AG10803 (cell line): ENCODE measurements at places on chromosomes 7 and 10.

DNA sequence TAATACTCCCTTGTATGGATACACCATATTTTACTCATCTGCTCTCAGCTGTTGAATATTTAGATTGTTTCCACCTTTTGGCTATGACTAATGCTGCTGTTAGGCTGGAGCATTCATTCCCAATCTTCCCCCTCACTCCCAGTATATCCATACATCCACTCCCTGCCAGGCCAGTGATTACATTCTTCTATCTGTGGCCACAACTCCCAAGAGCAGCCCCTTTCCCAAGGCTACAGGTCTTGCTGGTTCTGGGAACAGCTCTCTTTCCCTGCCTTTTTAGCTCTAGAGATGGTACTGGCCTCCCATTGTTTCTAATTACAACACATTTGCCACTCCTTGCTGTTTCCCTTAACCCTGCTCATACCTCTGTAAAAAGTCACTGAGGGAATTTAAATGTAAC is 28.2 kb downstream of the SFR1 start:
- DNase-seq, result no peak

- DNase-seq, result no peak
Observed at GRCh38 chr10:3195286-3195685, 22.7 kb upstream of the PITRM1 start.

DNA sequence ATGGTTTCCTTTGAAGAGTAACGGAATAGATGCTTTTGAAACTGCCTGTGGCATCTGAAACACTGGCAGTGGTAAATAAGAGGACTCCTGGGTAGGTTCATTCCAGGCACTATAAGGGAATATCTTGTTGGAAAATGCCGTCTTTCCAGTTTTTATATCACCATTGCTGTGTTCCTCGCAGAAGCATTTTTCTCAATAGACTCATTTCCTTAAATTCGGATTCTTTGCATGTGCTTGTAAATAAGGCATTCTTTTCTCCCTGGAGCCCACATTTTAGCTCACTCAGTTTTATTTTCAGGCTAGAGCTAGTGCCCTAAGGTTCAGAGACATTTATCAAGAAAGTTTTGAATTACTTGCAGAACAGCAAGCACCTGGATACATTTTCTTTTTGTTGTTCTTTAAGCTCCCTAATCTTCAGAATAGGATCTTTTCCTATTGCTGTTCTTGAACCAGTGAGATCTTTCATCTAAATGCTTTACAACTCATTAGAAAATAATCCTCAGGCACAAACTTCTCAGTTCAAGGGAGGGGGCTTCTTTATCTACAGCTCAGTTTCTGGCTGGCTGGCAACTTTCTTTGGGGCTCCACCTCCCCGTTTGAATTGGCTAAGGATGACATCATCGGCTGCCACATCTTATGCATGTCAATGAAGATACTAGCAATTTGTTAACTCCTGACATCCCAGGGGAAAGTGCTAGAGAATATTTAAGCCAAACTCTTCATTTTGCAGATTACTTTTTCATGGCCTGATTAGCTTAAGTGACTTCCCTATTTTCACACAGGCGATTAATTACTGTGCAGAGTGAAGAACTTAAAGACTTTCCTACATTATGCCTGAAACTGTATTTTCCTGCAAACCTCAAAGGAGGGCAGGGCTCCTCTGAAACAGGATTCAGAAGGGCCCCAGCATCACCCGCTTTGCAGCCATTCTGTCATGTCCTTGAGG is 133.7 kb upstream of the RSU1 start:
- peak; percentile 63 for DNase-seq

GRCh38 chr10:113336549-113337130 is 216.2 kb upstream of the HABP2 start:
- DNase-seq, result peak; percentile 22

DNA sequence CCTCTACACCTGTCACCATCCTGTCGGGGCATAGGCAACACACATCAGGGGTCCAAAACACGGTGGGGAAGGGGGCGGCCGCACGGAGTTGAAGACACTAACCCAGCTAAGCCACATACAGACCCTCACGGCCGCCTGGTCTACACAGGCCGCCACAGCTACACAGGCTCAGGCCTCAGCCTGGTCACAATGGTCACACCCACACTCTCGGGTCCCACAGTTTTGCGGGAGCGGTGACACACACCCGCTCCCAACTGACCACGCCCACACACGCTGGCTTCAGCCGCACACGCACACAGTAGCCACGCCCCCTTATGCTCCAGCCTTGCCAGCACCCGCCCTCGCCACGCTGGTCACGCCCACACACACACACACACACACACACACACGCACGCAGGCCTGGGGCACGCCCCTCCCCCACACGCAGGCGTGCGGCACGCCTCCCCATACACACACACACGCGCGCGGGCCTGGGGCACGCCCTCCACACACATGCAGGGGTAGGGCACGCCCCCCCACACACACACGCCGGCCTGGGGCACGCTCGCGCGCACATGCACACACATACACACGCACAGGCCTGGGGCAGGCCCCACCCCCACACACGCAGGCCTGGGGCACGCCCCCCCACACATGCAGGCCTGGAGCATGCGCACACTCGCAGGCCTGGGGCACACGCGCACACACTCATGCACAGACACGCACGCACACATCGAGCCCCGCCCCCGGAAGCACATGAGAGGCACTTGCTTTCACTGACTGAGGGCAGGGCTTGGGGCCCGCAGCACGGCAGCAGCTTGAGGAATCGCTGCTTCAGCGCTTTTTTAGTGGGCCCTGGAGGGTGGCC is 12.3 kb upstream of the OGA start:
- DNase-seq, result peak; percentile 91

GRCh38 chr10:57014758-57015157 is 653.7 kb upstream of the ZWINT start:
- no peak for DNase-seq

DNA sequence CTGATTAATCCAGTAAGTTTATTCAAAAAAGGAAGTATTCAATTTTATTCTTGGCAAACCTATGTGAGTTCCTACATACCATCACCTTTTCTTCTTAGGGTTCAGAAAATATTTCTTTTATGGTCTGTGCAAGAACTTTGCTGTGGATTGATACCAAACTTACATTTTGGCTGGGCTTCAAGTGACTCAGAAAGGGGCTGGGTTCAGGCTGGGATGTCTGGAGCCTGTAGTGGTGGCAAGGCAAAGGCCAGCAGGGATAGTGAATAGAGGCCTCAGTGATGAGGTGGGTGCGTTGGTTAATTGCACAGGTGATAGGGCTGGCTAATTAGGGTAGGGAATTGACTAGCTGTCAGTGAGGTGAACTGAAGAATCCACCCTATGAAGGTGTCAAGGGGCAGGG is 40.2 kb upstream of the ATXN7L1 start:
- peak; percentile 64 for DNase-seq

DNA sequence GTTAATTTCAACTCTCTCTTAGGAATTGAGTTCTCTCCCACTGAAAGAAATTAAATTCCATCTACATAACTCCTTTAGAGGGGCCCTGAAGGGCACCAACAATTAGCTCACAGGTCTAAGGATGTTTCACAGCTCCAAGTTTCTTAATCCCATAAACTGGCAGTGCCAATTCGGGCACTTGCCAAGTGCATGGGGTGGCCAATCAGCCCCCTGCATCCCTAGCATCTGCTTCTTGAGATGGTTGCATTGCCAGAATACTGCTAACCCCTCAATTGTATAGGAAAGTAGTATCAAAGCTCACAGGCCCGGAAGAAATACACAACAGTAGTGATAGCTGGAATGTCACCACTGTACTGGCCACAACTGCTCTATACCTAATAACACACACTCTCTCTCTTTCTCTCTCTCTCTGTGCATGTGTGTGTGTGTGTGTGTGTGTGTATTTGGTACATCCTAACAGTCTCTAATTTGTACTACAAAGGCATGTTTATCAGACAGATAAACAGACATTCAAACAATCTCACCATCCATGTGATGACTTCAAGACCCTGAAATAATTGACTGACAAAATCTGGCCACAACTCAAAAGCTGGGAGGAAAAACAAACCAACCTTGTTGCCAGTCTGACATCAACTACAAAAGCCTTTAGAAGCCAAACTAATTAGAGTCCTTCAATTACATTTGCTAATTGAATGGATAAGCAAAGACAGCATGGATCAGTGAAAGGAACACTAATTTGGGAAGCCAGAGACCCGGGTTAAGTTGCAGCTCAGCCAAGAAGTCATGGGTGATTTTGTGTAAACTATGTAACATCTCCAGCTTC is 27.8 kb downstream of the HIBADH start:
- no peak for DNase-seq

DNA sequence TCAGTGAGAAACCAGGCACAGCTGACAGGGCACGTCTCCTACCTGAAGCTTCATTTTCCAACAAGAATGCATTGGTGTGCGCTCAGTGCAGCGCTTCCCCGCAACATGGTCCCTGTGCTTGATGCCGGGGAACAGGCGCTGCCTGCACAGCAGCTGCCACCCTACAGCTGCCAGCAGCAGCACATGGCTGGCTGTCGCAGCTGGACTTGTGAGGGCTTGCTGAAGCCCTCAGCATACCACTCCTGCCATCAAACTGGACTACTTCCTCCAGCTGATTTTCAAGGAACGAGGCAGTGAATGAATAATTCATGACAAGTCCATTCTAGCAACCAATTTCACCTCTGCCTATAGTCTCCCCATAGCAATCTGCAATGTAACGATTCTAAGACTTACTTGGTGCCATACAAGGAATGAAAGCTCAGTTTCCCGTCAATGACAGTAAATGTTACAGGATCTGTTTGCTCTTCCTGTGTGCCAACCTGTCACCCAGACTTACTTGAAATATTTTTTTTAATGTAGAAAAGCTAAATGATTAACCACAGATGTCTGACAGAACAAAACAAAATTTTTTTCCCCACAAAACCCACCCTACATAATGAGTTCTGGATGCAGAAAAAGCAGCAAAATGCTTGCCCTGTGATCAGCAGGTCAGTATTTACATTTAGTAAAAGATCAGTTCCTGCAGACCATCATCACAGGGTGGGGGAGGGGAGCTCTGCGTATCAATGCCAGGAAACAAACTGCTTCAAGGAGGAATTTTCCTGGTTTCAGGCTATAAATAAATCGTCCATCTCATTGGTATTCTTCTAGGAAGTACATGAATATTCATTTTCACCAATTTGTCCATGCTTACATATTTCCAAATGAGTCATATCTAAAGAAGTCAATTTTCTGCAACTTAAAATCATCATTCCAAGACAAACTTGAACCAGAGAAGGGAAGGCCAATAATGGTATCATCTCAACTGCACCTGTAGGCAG is 140.6 kb downstream of the ALOX5 start:
- DNase-seq, result peak; percentile 45

DNA sequence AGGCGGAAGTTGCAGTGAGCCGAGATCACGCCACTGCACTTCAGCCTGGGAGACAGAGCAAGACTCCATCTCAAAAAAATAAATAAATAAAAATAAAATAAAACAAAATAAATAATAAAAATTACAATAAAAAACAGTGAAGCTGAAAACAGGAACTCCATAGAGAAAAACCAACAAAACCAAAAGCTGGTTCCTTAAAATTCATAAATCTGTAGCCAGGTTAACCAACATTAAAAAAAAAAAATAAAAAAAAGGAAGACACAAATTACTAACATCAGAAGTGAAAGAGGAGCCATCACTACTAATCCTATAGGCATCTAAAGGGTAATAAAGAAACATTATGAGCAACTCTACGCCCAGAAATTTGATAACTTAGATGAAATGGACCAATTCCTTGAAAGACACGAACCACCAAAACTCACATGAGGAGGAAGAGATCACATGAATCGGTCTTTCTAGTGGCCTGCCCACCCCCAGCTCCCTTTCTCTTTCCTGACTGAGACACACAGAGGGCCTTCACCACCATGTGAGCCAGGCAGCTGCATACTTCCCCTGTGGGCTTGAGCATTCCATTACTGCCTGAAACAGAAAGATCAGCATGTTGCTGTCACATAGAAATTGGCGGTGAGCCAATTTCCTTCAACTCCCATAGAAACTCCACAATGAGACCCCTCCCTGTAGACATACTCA is 208.7 kb downstream of the MAD1L1 start:
- DNase-seq, result no peak

DNA sequence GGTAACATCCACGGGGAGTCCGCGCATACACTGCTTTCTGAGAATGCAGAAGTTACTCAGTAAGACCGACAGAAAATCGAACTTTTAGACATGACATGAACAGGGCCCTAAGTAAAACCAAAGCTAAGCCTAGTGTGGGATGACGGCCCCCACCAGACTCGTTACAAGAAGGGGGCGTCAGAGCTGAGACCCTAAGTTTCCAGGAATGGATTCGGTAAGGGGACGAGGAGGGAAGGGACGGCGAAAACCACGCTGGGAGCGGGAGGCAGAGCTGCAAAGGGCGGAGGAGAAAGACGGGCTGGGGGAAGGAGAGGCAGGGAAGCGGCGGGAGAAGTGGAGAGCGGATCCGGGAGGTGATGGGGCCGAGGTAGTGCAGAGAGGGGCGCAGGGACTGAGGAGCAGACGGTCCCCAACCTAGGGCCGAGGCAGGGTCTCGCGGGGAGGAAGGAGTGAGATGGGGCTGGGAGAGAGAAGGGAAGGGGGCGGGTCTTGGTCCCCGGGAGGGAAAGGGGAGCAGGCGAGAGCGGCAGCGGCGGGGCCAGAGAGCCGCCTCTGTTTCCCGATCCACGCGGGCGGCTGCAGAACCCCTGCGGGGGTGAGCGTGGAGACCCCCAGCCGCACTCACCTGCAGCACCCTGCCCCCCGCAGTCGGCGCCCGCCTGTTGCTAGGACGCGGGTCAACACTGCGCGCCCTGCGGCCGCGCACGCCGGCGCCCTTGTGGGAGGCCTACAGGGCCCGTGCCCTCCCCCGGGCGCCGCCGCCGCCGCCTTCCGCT is 513 bp downstream of the ODAD2 start:
- peak; percentile 28 for DNase-seq

DNA sequence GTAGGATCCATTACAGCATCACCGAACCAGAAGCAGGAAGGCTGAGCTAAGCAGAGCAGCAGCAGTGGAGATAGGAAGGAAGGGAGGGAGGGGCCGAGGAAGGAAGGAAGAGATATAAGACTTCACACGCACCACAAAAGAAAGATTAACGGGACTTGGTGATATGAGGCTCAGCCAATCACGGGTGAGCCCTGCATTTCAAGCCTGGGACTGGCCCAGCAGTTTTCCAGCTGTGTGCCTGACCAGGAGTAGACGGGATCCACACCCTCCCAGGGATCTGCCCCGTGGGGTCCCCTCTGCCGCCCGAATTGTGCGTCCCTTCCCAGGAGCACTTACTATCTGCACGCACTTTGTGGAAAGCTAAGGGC is 16.2 kb downstream of the ATG9B start:
- no peak for DNase-seq

DNA sequence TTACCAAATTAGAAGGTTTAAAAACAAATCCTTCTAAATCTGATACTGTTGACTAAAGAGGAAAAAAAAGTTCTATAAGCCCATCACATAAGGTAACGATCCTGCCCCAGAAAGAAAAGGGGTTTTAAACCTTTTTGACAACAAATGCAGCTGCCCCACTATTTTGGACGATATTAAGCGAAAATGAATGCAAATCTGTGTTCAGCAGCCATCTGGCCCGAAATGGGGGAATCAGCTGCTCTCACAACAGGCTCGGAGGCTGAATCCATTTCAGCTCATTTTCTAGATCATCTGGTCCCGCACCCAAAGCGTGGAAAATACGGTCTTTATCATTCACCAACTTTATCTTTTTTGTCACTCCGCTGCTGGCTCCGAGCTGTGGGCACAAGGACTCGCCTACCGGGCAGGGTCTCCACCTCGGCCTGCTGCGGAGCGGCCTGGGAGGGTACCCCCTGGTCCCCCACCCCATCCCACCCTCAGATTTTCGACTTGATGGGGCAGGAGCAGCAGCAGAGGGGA is 2.4 kb upstream of the EBF3 start:
- DNase-seq, result no peak

- no peak for DNase-seq
Observed at GRCh38 chr10:20040012-20040411, 223.8 kb downstream of the PLXDC2 start.

- DNase-seq, result peak; percentile 58
Observed at GRCh38 chr7:108503112-108504026, 22.6 kb downstream of the PNPLA8 start.
